ENCODE measurements at places on chromosomes 16 and 17.

GRCh38 chr16:30602616-30603277 lies 7.4 kb downstream of the ZNF689 start:
- DNase-seq, result no peak

DNA sequence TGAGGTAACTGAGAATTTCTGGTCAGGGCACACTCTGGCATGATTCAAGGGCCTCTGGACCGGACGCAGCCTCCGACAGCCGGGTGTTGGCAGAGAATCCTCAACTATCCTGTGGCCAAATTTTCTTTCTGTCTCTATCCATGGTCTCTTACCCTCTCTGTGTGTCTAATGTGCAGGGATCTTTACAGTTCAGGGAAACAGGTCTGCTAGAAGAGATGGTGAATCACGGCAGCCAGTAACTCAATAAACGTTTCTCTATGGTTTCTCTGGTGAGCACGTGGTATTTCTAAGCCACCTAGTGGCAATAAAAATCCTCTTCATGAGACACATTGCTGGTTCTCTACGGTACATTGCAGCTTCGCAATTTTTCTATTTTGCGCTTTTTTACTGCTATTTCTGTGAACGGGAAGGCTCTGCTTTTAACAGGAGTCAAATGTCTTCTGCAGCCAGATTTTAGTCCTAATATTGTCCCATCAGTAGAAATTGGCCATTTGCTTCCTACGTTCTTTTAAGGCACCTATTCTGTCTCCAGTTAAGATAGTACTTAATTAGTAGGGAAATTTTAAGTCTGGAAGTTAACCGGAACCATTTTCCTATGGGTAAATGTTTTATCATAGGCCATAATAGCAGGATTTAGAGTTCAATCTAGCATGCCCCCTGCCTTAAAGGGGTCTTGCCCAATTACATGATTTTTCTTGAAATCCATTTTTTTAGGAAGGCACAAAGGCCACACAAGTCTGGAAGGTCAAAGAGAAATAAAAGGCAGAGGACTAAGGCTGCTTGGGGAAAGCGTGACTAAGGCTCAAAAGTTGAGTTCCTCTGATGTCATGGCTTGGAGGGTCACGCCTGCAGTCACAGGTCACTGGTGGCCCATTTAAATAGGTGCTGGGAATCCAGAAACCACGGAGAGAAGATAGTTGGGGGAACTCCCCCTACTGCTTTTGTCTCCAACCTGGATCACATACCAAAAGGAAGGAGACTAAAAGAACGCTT lies 31.5 kb downstream of the QPRT start:
- DNase-seq, result peak; percentile 66

DNA sequence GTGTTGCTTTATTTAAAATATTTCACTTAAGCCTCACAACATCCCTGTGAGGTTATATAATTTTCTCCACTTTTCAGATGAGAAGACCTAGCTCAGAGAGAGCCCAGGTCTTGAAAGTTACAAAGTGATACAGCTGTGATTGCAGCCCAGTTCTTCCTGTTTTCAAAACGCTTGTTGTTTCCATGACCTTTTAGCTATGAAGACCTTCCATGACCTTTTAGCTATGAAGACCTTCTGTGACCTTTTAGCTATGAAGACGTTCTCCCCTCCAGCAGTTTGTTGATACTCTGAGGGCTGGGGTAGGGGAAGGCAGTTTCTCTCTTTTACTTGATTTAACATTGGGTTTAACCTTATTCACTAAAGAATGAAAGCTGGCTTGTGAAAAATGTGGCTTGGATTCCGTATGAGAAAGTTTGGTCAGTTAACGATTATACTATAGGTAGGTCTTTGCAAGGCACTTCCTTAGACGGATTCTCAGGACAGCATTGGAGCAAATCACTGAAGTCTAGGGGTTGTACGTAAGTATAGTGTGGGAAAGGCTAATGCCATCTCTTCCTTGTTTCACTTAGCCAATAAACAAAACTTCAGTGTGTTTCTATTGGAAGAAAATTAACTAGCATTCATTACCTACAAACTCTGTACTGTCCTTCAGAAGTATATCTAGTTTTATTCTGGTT lies 20.7 kb downstream of the PHKB start:
- no peak for DNase-seq

GRCh38 chr17:3036800-3037199 lies 26.6 kb downstream of the OR1D5 start:
- no peak for DNase-seq

DNA sequence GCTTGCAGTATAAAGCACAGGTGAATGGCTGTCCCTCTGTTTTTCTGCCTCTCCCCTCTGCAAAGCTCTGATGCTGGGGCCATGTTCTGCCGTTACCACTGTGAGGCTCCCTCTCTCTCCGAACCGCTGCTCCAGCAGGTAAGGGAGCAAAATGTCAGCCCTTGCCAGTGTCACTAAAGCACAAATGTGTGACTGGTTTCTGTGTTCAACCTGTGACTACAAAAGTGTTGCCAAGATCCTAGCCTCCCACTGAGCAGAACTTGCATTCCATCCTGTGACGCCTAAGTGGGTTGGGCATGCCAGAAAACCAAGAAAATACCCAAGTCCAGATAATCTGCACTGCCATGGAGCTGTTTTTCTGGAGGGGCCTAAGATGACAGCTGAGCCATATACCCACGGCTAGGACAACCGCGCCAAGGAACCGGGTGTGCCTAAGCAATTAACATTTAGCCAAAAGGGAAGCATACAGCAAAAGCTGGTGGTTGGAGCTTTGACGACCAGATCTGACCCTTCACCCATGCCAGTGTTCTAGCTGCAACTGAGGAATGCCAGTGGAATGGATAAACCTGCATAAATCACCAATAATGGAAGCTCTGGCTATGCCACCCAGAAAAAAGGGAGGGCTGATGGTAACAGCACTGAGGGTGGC lies 35.0 kb downstream of the PSME3IP1 start:
- DNase-seq, result no peak

DNA sequence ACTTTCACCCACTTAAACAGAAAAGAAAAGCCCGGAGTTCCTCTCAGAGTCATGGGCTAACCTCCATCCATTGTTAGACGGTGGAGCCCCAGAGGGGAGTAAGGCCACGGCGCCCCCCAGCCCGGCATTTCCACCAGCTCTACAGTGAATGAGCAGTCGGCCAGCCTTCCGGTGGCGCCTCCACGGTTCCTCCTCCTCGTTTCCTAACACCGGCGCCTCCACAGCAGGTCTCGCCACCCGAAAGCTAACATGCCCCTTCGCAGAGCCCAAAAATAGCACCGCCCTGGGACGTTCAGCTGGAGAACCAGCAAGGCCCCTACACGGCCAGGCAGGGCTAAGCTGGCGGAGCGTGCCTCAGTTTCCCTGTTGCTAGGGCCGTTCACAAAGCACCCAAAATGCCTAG lies 858 bp downstream of the MMD start:
- DNase-seq, result peak; percentile 29

DNA sequence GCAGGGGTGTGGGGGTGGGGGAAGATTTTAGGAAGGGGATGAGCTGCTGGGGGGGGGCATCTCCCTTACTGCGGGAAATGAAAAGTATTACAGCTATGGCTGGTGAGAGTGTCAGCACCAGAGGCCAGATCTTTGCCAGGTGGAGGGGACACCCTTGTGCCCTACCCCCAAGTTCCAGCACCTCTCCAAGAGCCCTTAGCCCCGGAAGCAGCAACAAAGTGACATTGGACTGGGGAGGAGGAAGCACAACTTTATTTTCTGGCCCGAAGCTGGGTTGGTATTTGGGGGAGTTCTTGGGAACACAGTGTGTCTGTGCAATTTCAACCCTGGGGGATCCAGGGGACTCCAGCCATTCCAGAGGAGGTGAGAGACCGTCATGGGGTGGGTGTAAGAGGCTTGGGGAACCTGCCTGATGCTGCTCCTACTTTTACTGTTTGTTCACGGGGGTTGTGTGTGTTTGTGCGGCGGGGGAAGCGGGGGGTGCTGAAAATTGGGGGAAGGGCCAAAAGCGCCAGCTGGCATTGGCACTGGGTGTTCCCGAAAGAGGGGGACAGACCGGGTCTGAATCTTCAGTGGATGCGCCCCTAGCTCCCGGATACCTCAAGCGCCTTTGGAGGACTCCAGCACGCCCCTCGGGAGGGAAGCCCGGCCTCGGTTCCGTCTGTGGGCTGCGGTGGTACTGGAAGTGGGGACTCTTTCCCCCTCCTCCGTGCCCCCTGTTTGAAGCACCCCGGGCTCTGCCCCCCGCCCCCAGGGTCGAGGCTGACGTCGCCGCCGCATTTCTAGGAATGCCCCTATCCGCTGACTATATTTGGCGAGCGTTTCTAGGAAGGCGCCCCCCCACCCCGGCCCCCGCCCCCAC lies 230.3 kb downstream of the MRTFB start:
- no peak for DNase-seq

DNA sequence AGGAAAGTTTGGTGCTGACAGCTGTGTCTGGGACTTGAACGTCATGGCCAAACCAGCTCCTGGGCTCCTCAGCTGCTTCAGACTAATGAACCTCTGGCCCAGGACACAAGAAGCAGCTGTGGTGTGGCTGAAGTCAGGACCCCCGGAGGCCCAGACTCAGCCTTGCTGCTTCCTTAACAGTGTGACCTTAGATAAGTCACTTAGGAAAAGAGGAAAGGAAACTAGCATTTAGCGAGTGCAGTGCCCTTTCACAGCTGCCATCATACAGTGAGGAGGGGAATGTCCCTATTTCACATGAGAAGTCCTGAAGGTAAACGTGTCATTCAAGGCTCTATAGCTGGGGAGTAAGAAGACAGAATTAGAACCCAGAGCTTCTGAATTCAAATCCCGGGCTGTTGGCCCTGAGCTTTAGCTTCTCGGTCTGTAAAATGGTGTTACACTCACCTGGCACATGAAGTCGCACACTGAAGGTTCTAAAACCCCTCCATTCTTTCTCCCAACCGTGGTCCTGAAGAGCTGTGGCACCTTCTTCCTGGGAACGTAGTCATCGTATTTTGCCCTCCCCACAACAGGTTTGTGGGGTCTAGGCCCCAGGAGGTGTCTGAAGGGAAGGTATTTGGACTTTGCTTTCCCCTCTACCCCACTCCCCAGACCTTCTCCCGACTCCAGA lies 910 bp upstream of the RAMP2 start:
- no peak for DNase-seq

DNA sequence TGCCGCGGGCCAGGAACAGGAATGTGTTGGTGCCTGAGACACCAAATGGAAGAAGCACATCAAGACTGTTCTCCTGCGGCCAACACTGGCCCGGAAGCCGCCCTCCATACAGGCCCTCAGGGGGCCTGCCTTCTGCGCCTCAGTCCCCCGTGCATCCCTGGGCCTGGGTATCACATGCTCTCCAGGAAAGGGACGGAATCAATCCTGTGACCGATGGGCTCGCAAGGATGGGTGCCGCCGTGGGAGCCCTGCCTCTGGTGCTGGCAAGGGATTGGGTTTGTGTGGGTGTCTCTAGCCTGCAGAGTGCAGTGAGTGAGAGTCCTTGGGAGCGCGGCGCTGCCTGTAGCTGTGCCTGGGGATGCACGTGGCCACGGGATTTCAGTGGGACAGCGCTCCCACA lies 19.4 kb downstream of the CIBAR2 start:
- DNase-seq, result no peak

- DNase-seq, result no peak
Measured at GRCh38 chr16:55379876-55380390, 55.9 kb downstream of the IRX6 start.

DNA sequence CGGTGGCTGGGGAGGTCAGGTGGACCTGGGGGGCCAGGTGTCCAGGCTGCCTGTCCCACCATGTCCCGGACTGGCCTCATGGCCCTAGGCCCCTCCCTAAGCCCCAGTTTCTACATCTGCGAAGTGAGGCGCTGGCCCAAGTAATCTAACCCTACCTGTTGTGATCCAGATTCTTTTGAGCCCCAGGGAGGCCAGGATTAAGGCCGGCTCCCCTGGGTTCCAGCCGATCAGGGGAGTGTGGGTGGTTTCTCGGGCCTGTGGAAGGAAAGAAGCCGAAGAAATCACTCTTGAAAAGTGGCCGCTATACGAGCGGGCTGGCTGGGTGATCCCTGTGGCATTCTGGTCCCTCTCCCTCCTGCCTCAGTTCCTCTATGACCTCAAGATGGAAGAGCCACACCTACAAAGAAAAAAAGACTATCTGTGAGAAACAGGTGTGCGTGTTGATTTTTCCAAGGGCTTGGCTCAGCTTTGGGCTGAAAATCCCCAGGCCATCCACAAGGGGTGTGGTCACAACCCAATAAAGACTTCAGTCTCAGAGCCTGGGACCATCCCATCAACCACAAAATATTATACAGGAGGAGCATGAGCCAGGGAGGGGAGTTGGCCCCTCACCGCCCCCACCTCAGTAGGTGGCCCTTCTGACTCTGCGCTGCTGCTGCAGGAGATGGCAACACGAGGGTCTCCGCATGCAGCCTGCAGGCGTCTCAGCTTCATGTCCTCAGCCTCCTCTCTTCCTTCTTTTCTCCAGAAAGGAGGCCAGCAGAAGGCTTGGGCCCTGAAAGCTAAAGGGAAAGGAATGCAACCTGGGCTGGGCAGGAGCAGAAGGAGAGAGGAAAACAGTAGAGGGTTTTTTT lies 20.3 kb downstream of the GPR142 start:
- DNase-seq, result no peak
